Dorsolateral prefrontal cortex (tissue), 122 donors: ENCODE measurements at places on chromosomes 6 and 20. TPM values are rescaled to one million over a fixed set of nuclear protein-coding genes. Genes with fewer than 3 reads are reported as not detected.

DNA sequence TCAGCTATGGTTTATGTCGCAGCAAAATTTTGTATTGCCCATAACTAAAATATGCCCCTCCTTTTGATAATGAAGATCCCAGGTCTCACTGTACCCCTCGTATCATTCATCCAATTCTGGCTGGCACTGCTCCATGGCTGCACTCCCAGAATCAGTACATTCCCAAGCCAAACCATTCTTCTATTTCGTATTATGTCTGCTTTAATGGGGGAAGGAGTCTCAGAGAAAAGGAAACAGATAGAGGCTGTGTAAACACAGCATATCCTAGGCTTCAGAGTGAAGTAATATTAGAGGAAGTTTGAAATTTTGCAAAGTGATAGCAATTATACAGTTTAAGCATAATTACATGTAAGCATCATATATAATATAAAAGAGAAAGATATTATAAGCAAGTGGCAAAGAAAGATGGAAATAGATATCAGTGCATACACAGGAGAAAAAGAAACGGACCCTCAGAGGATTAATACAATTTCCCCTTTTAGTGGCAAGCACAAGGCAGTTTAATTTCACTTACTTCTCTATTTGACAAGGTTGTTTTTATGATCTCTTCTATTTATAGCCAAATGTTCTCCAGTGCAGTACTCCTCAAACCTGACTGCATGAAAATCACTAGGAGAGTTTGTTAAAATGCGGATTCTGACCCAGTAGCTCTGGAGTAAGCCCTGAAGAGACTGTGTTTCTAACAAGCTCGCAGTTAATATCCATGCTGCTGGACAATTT, 56.5 kb upstream of the TENT5A start:
- no peak for DNase-seq

DNA sequence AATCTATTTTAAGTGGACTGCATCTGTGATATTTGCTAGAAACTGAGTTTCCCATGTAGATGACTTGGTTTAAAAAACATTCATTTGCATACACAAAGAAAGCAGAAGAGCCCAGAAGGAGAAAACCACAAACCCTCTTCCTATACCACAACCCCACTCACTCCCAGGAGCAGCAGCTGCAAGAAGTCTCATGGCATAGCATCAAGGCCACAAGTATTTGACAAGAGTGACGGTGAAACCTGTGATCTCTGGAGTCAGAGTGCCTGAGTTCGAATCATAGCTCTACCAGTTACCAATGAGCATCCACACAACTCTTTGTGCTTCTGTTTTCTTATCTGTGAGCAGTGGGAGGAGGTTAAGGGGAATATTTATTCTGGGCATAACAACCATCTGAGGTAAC, 44.7 kb upstream of the SIRPG start:
- no peak for DNase-seq

- no peak for DNase-seq
Observed at GRCh38 chr6:42279966-42280629, 62.4 kb upstream of the MRPS10 start.

- peak; percentile 21 for DNase-seq
Observed at GRCh38 chr6:34237316-34237721, 646 bp downstream of the HMGA1 start.

DNA sequence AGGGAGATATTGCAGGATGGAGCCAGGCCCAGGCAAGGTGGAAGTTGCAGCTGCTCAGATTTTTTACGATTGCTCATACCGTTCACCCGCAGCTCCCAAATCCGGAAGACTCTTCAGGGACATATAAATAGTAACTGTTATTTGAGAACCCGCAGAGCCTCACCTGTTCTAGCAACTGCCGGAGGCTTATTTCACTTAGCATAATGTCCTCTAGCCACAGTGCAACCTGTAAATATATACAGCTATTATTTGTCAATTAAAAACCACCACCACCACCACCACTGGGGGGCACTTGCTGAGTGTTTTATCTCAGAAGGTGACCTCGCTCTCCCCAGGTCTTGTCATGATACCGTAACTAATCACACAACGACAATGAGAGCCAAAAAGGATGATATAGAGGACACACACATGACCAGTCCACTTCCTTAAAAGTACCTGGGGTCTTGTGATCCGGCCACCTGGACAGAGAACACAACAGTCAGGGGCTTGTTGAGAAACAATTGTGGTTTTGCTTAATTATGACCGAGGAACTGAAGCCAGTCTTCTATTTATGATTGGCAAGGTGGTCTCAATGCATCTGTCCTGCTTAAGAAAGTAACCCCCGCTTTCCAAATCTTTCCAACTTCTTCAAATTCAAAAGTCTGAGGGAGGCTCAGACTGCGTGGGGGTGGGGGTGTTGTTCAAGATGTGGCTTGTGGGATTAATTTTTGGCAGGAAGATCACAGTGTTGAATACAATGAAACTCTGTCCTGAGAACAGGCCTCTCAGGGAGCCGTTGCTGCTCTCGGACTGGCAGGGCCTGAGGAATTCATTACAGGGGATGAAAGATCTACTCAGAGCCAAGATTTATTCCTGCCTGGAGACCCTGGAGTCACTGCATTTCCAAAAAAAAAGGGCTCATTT, 107.7 kb upstream of the PRND start:
- DNase-seq, result peak; percentile 76

DNA sequence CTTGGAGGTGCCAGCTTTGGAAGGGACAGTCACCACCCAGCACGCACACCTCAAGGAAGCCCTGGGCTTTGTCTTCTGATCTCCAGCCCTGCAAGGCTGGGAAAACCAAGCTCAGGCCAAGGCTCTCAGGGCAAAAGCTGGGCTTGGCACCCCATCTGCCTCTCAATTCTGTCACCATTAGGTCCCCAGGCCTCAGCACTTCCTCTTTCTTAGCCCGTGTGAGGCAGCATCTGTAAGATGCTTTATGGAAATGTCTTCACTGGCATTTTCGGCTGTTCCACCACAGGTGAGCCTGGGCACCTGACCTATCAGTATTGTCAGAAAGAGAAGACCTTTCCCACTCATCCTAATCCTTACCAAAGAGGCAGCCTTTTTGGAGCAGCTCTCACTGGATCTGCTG, 24.6 kb downstream of the GMEB2 start:
- no peak for DNase-seq

DNA sequence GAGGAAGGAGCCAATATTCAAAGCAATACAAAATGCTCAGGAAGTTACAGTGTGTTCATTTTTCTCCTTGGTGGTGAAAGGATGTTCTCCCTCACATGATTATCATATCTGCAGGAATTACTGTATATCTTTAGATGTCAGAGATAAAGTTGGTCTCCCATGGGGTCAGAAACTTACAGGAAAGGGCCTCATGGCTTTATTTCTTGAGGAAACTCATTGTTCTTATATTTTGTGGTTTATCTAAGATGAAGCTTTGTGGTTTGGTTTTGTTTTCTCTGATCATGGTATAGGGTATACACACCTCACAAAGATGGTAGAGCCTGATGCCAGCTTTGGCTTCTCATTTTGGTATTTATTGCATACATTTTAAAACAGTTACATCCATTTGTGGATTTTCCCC, 100.5 kb upstream of the STXBP5 start:
- DNase-seq, result no peak

GRCh38 chr6:151440498-151440897, 11.4 kb downstream of the RMND1 start:
- no peak for DNase-seq

DNA sequence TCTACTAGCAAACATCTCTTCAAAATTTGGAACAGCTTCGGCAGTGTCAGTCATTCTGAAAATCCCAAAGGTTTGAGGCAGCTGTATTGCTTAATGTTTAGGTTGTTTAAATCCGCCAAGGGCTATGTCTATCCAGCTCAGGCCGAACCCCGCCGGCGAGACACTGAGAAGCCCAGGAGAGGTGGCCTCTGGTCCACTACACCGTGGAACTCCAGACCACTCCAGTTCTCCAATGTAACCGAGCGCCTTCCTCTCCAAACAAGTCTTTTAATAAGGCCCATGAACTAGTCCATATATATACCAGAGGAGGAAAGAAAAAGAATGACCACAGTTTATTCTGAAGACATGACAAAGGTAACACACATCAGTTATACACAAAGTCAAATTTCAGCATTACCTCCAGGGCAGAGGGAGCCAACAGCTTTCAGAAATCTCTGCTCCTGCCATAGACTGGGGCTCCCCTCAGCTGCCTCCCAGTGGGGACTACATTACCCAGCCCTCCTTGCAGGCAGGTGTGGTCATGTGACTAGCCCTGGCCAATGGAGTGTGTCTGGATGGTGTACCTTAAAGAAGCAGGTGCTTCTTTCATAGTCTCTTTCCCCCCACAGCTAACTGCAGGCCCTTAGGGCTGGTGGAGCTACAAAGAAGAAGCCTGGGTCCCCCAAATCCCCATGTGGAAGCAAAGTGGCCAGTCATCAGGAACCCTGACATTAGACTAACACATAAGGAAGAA, at the start of gene RAMACL:
TSS of gene RAMACL (minus strand) at position 255 of the 733 bp plus-strand sequence. CDS start at position 54, 201 bp downstream.
- DNase-seq, result peak; percentile 58

- DNase-seq, result no peak
Observed at GRCh38 chr20:37151529-37151928, 27.6 kb upstream of the RPN2 start.

DNA sequence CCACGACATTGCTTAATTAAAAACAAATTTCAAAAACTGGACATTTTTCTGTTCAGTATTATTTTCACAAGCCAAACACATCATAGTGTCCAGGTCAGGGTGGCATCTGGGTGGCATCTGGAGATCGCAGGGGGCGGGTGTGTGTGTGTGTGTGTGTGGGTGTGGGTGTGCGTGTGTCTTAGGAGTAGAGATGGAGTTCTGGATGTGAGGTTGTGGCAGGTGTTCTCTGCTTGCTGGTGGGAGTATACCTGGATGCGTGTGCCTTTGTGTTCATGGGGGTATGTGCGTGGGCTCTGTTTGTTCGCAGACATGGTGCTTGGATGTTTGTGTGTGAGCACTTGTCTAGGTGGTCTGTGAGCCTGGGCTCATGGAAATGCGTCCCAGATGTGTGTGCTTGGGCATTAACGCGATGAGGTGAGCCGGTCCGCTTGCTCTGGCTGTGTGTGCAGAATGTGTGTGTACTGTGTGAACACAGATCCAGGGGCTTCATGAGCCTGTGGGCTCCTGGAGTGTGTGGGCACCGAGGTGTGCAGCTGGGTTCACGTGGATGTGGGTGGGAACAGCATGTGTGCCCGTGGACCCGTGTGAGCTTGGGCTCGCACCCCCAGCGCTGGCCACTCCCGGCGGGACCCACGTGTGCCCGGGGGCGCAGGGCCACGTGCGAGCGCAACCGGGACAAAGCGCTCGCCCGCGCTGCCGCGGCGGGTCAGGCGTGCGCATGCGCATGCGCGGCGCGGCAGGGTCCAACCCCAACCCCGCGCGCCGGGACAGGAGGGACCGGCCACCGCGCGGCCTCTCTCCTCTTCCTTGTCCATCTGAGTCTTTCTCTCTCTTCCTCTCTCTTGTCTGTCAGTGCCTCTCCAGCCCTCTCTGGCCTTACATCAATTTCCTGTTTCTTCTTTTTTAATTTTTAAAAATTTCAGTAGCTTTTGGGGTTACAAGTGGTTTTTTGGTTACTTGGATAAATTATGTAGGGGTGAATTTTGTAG, 60.4 kb downstream of the SRC start:
- DNase-seq, result no peak

GRCh38 chr6:75204959-75205775, 686 bp downstream of the COL12A1 start:
- no peak for DNase-seq

- no peak for DNase-seq
Observed at GRCh38 chr20:44358776-44359175, 3.3 kb downstream of the HNF4A start.

- DNase-seq, result no peak
Observed at GRCh38 chr20:52619671-52620070, 352.5 kb upstream of the TSHZ2 start.

- no peak for DNase-seq
Observed at GRCh38 chr6:4397307-4397706, 261.9 kb upstream of the ECI2 start.

DNA sequence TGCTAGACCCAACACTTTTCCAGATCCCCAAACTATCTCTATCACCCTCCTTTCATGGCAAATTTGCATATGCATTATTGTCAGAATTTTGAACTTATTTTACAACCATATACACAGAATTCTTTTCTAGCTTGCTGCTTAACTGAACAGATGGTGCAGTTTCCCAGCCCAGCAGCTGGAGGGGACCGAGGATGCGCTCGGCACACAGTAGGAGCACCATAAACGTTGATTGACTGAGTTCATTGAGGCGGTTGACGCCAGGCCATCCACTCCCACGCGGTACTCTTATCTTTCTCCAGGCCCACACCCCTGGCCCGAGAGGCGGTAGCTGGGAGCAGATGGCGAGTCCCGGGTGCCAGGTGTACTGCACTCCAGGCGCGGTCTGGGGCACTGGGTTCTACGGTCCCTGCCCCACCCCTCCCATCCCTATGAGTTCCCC, 6.8 kb upstream of the SOX4 start:
- no peak for DNase-seq

- DNase-seq, result no peak
Observed at GRCh38 chr20:34941226-34941625, 14.4 kb downstream of the GSS start.

DNA sequence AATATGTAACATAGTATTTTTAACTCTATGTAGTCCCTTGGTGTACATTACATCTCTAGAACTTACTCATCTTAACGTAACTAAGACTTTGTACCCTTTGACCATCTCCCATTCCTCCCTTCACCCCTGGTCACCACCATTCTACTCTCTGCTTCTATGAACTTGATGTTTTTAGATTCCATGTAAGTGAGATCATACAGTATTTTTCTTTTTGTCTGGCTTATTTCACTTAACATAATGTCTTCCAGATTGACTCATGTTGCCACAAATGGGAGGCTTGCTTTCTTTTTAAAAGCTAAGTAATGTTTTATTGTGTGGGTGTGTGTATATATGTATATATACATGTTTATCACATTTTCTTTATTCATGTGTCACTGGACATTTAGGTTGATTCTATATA, 55.8 kb downstream of the TMEM200A start:
- no peak for DNase-seq

GRCh38 chr20:23363257-23363649, 1.3 kb downstream of the GZF1 start:
- DNase-seq, result no peak

- DNase-seq, result no peak
Observed at GRCh38 chr6:34301408-34301807, 52.6 kb upstream of the SMIM29 start.

MCHR2 gene
- total RNA-seq, result 11.5 TPM

MAD2L1BP gene
- total RNA-seq, result 15.8 TPM

C6orf58 gene
- not detected for total RNA-seq

EFCAB8 gene
- total RNA-seq, result not detected

PCK1 gene
- total RNA-seq, result 6.0 TPM

RFX6 gene
- total RNA-seq, result 0.28 TPM

MYBL2 gene
- total RNA-seq, result 0.20 TPM
